ENCODE measurements at places on chromosomes 16 and 17. TPM values are rescaled to one million over a fixed set of nuclear protein-coding genes. Genes with fewer than 3 reads are reported as not detected.

DNA sequence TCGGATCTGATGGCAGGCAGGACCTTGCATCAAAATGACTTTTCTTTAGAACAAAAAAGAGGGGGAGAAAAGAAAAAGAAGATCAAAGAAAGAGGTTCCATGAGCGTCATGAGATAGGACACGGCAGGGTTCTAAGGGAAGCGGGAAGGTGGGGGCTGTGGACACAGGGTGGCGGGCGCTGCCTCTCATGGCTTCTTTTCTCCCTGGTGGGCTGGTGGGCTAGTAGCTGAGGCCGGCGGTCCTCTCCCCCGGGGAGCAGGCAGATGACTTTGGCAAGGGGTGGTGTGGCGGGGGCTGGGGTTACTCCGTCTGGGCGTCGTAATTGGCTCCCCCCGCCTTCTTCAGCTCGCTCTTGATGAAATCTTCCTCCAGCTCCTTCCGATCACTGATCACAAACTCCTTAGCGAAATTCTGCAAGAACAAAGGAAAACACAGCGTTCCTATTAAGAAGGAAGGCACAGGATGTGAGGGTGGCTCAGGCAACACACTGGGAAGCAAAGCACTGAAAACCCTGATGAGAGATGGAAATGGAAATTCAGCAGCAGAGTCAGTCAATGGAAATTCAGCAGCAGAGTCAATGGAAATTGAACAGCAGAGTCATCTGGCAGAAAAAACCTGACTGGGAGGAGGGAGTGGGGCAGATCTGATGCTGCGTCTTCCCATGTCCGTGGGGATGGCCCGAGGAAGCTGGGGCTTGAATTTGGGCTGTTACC, 51.2 kb downstream of the COTL1 start:
- no peak for DNase-seq

DNA sequence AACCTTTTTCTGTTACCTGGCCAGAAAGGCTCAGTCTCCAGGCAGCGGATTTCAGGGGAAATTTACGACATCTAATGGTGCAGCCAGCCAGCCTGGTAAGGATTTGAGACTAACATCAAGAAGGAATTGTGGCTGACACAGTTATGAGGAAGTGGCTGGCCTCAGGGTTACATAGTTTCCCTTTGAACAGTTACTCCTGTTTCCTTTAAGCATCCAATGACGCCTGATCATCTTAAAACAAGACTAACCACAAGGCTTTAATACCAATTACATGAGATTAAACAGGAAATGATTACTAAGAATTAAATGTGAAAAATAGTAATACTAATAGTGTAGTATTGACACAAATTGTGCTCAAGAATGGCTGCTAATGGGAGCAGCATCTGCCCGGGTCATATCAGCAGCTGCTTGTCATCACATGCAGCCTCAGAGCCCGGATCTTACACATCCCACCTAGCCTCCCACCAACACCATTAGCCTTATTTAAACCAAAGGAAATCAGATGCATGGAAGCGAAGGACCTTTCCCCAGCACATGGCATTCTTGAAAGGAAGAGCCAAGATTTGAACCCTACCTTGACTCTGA, 431.8 kb downstream of the PMP22 start:
- DNase-seq: no peak

DNA sequence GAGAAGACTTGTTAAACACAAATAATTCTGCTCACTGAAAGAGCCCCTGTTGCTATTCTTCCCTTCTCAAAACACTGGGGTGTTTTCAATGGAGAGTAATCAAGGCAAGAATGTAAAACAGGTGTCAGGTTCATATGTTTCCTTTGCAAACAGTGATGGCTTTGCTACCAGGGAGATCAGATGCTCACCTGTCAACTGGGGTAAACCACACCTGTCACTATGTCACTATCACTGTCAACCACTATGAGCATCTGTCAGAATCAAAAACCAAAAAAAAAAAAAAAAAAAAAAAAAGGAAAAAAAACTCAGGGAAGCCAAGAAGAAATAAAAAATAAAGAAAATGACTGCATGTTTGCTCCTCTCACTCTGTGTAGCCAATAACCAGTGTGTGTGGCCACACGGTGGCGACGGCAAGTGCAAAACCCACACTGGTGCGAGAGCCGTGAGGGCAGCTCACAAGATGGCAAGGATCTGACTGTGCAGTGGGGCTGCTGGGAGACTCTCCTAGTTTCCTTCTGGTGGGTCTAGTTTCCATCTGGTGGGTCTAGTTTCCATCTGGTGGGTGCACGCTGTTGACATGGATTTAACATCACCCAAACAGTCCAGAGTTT, 22.7 kb downstream of the USP22 start:
- peak; percentile 44 for DNase-seq

DNA sequence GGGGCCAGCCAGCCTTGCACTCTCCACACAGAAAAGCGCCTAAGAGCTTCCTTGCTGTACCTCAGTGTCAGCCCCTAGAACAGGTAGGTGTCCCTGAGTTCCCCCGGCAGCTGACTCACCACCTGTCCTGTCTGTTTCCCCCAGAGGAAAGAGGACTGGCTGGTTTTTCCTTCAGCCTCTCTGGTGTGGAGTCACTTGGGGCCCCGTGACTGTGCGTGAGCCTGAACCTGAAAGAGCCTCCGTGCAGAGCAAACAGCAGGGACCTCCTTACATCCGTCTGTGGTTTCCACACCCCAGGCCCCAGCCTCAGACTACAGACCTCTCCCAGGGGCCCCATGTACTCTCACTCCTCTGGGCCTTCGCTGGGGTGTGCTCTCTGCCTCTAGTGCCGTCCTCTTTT, 87.8 kb downstream of the GNAO1 start:
- no peak for DNase-seq

DNA sequence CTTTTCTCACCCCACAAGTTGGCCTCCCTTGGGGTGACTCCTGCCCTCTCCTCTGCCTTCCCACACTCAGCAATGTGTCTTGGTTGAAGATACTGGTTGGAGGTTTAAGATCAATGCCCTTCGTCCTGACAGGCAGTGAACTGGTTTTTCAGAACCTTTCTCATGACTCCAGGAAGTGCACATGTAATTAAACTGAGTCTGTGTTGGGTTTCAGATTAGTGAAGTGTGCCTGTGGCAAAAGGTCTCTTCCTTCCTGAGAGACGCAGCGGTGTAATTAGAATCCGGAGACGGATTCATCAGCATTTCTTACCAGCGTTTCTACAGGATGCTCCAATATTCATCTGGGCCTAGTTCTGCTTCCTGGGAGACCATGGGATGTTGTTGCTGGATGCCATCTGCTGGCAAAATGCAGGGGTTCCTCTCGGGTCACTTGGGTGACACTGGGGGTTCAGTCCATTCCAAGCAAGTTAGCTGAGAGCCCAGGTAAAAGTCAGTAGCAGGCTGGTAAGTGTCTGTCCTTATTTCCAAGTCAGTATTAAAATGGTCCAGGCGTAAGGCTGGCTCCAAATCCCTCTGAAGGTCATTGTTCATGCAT, 233.3 kb downstream of the XYLT1 start:
- no peak for DNase-seq

GRCh38 chr17:46928467-46929261, 5.7 kb downstream of the GOSR2 start:
- DNase-seq: no peak

- no peak for DNase-seq
Observed at GRCh38 chr16:61005952-61006351, 1030.3 kb downstream of the CDH8 start.

GRCh38 chr17:7852262-7852670, 2.6 kb upstream of the TMEM88 start:
- DNase-seq: no peak

GRCh38 chr17:72466199-72466598, 345.4 kb downstream of the SOX9 start:
- no peak for DNase-seq

Gene TMEM235
- total RNA-seq: not detected

Gene SLC6A4
- total RNA-seq: 0.14 TPM

Gene TRAPPC2L
- 68.8 TPM for total RNA-seq
